Epithelial cell of proximal tubule (primary cell): ENCODE measurements at places on chromosomes 2 and 18.

DNA sequence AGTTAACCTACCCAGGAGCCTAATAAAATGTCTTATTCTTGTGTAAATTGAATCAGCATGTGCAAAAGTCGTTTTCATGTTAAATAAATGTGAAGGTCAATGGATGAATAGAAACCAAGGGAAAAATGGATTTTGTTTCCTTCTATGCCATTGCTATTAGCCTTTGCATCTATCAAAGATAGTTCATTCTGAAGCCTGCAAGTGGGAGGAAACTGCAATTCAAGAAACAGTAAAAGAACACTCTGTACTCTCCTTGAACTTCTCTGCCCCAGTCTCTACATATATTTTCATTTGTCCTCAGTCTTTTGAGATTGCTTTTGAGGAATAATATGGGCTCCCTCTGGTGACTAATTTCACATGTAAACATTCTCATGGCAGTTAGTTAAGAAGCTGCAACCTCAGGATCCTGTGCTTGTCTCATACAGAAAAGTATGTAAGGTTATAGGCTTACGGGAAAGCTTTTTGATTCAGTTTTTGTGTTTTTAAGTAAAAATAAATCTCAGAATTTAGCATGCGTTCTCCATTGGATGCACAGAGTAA lies 1590.0 kb upstream of the LRRTM1 start:
- no peak for DNase-seq

GRCh38 chr2:134379293-134379692 lies 125.4 kb downstream of the MGAT5 start:
- DNase-seq: no peak

- DNase-seq: no peak
Observed at GRCh38 chr2:52668724-52669123, 1098.9 kb upstream of the CHAC2 start.

DNA sequence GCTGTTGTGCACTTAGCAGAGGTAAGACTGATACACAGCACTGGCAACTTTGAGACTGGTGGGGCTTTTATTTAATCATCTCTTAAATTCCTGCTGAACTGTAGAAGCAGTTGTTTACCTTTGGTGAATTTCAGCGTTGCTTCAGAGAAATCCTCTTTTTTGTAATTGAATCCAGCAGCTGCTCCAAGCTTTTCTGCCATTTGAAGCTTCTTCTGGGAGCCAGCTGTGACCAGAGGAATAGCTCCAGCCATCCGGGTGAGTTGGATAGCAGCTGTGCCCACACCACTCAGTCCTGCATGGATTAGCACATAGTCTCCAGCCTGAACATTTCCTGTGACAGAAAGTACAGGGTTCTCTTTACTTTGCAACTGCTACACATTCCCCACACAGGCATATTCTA lies 3.9 kb downstream of the TP53I3 start:
- DNase-seq: no peak

- no peak for DNase-seq
Observed at GRCh38 chr2:96131813-96132745, 6.2 kb downstream of the ASTL start.

- DNase-seq: no peak
Observed at GRCh38 chr2:113129519-113130078, 2.2 kb downstream of the IL1RN start.

DNA sequence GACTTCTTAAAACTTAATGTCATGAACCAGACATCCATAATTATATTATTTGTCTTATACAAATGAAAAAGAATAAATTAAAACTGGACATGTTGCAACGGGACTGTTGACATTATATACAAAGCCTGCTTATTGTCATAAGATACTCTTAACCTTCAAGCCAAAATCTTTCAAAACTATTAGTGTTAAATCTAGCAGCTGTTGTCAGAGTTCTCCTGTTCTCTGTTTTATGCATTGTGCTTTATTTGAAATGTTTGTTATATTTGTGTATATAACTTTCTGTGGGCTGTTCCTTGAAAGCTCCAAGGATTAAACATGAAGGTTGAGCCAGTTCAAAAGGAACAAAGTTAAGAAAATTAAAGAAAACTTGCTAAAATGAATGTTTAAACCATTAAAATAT lies 335.5 kb upstream of the NT5C1B start:
- no peak for DNase-seq

GRCh38 chr18:56312551-56313335 lies 325.6 kb downstream of the TXNL1 start:
- DNase-seq: no peak

GRCh38 chr2:74429487-74430451 lies 8.2 kb downstream of the WDR54 start:
- no peak for DNase-seq

- no peak for DNase-seq
Observed at GRCh38 chr18:66553824-66554223, 50.1 kb downstream of the CDH19 start.

- no peak for DNase-seq
Observed at GRCh38 chr2:241291153-241291552, 24.3 kb downstream of the HDLBP start.

- no peak for DNase-seq
Observed at GRCh38 chr2:147873859-147874483, 29.1 kb downstream of the ACVR2A start.

- no peak for DNase-seq
Observed at GRCh38 chr2:2158189-2158826, 172.8 kb downstream of the MYT1L start.

- no peak for DNase-seq
Observed at GRCh38 chr2:128903637-128904036, 585.0 kb upstream of the HS6ST1 start.

GRCh38 chr2:52931660-52932059 lies 835.9 kb upstream of the CHAC2 start:
- no peak for DNase-seq

DNA sequence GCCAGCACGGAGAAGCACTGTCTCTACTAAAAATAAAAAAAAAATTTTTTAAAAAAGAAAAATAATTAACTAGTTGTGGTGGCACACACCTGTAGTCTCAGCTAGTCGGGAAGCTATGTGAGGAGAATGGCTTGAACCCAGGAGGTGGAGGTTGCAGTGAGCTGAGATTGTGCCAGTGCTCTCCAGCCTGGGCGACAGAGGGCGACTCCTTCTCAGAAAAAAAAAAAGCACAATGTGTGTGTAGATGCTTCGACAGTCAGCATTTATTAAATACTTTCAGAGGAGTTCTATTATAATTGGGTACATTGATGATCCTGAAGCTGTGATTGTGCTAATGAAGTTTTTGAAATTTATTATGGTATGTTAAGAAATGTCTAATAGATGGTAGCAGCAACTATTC lies 46.5 kb downstream of the XIRP2 start:
- DNase-seq: no peak

GRCh38 chr18:66616523-66616983 lies 12.7 kb upstream of the CDH19 start:
- DNase-seq: no peak

- no peak for DNase-seq
Observed at GRCh38 chr2:45804987-45805755, 153.7 kb downstream of the PRKCE start.

- DNase-seq: no peak
Observed at GRCh38 chr2:114218383-114218782, 224.1 kb upstream of the DPP10 start.

- DNase-seq: no peak
Observed at GRCh38 chr2:144082327-144082726, 437.6 kb downstream of the ZEB2 start.

DNA sequence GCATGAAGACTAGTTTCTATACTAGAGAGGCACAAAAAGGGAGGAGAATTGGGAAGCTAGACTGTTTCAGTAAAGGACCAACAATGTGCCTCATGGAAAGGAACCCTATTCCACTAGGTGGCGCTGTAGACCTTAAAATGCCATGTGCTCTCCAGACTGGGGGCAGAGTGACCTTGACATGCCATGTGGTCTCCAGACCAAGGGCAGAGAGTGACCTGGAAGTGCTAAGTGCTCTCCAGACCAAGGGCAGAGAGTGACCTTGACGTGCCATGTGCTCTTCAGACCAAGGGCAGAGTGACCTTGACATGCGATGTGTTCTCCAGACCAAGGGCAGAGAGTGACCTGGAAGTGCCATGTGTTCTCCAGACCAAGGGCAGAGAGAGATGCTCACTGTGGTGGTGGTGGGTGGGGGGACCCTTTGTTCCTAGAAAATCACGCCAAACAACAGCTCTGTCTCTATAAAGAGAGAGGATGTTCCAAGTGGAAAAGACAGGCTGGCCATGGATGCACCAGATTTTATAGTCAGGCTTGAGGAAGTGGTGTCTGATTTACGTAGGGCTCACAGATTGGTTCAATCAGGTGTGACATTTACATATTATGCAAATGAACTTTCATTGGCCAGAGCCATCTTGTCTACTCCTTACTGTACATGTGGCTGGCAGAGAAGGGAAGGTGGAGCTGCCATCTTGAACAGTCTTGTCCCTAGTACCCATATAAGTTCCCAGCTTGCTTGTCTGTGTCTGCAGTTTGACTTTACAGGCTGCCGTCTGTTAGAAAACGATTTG lies 344.0 kb upstream of the DDX18 start:
- no peak for DNase-seq

GRCh38 chr2:150832686-150833085 lies 345.2 kb upstream of the RND3 start:
- no peak for DNase-seq

DNA sequence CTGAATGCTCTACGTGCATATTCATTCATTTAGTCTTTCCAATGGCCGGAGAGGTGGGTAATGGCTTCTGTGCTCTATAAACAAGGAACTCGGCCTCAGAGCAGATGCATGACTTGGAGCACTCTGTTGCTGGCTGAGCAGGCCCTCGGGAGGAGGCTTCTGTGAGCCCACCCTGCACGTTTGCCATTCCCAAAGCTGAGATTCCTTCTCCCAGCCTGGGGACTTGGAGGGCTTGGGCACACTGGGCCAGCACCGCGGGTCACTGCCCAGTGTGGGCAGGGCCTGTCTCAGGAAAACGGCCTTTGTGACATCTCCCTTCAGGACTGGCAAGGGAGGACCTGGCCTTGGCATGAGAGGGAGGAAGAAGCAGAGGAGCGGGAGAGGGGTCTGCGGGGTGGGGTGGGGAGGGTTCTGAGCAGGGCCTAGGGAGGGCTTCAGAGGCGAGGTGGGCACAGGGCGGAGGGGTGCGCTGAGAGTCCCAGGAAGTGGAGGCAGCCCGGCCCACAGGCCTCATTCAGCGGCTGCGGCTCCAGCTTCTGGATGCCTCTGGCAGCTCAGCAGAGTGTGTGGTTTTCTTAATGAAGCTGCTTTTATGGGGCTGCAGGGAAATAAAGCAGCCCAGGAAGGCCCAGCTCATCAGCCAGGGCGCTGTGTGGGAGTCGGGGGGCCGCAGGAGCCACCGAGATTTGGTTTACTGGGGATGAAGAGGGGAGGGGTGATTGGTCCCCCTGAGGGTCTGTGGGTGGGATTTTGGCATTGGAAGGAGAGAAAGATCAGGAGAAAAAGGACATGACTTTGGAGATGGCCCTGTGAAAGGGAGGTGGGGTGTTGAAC lies 51.7 kb upstream of the OTOF start:
- no peak for DNase-seq

GRCh38 chr2:216775043-216775453 lies 79.7 kb upstream of the IGFBP5 start:
- peak; percentile 94 for DNase-seq

GRCh38 chr2:196544906-196545433 lies 94.5 kb upstream of the CCDC150 start:
- peak; percentile 6 for DNase-seq

GRCh38 chr2:231640241-231640640 lies 47.6 kb downstream of the TEX44 start:
- no peak for DNase-seq

DNA sequence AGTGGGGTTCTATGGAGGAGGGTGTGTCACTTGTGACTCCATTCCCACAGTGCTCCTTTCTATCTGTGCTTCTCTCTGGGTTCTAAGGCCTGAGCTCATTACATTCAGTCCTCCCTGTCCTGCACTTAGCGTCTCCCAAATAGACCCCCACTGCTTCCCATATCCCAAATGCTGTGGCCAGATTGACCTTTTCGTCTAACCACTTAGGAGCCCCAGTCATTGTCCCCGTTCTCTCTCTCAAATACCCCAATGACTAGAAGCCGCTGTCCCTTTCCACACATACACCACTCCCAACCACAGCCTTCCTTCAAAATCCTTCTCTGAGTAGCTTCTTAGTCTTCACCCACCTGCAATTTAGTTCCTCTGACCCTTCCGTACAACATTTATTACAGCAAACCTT lies 146.5 kb downstream of the TRIM43 start:
- no peak for DNase-seq

DNA sequence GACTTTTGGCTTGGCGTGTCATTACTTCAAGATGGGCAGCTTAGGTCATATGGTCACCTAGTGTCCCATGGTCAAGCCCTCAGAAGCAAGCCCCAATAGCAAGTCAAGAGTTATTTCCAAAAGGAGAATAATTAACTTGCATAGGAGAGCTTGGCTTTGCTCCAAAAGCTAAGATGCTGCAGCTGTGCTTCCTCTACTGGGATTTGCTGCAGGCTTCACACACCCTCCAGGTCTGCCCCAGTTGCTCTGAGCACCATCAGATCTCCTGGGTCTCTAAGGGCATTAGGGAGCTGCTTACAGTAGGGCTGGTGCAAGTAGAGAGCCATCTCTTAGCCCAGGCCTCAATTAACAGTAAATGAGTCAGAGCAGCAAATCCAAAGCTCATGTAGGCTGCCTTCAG lies 46.6 kb downstream of the THUMPD2 start:
- DNase-seq: no peak

GRCh38 chr2:217970206-217970605 lies 32.6 kb downstream of the TNS1 start:
- DNase-seq: no peak

- no peak for DNase-seq
Observed at GRCh38 chr2:136375017-136375901, 257.3 kb upstream of the CXCR4 start.

DNA sequence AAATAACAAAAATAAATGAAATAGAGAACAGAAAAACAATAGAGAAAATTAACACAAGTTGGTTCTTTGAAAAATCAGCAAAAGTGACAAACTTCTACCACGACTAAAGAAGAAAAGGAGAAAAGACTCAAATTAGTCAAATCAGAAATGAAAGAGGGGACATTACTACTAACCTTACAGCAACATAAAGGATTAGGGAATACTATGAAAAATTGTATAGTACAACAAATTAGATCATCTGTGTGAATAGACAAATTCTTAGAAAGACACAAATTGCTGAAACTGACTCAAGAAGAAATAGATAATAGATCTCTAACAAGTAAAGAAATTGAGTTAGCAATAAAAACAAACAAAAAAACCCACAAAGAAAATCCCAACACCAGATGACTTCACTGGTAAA lies 48.5 kb upstream of the PGAP1 start:
- no peak for DNase-seq

DNA sequence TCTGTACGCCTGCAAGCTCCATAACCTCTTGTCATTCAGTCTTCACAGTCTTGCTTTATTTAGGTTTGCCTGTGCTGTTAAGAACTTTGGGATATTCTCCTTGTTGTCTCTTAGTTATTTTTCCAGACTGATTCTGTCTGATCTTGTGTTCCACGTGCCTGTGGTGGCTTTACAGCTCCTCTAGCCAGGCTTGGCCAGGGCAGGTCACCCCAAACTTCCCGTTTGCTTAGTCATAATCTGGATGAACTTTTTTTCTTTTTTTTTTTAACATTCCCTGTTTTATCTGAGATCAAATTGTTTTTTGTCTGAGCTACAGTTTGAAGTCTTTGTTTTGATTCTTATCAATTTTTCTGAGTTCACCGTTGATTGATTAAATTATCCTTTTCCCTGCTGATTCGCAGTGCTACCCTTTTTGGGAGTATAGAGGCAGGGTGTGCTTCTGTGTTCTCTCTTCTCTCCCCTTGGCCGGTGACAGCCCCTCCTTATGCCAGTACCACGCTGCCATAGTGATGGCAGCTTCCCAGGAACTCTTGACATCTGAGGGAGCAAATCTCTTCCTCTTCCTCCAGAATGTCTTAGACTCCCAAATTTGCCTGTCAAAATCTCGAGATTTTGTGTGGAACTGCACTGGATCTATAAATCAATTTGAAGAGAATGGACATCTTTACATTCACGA lies 2.5 kb downstream of the SP100 start:
- no peak for DNase-seq
